LHCN-M2 (cell line): ENCODE measurements at places on chromosomes 11 and 22.

DNA sequence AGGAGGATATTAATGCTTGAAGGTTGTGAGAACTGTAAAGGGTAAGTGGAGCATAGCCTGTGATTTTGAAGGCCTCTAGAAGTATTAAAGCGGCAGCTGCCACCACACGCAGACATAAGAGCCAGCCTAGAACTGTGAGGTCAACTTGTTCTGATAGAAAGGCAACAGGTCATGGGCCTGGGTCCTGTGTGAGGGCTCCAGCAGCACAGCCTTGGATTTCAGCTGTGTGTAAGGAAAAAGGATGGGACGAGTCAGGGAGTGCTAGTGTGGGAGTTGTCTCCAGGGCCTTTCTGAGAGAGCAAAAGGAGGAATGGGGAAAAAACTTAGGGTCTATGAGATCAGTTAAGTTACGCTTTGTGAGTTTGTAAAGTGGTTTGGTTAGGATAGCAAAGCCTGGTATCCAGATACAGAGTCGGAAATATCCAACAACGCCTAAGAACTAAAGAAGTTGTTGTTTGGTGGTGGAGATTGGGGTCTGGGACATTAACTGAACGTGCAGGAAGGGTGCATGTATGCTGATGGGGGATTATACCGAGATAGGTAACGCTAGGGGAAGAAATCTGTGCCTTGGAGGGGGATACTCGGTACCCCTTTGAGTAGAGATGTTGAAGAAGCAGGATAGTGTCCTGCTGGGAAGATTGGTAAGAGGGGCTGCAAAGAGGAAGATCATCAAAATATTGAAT, 17.4 kb upstream of the ANO1 start:
- DNase-seq, result no peak

DNA sequence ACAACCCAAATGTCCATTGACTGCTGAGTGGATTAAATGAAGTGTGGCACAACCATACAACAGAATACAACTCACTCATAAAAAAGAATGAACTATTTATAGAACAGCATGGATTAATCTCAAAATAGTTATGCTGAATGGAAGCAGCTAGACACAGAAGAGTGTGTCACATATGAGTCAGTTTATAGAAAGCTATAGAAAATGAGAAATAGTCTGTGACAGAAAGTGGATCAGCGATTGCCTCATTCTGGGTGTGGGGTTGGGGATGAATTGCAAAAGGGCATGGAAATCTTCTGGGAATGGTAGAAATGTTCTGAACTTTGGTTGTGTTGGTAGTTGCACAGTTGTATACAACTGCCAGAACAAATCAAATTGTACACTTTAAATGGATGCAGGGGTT, 37.4 kb downstream of the PRR5L start:
- no peak for DNase-seq

GRCh38 chr11:113163291-113164030, 150.9 kb upstream of the TTC12 start:
- peak; percentile 97 for DNase-seq

GRCh38 chr22:46856661-46857060, 94.2 kb downstream of the TBC1D22A start:
- no peak for DNase-seq

DNA sequence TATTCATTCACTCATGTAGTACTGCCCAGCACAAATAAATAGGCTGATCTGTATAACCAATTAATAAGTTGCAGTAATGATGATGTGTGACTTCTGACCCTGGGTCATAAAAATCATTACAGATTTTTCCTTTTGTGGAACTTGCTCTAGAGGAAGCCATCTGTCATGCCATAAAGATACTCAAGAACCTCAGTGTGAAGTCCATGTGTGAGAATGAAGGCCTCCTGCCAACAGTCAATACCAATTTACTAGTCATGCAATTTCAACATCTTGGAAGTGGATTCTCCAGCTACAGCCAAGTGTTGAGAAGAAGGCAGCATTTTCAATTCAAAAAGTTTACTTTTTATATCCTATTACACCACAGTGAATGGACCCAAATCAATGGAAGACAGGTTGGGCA, 435.6 kb upstream of the LRRC4C start:
- DNase-seq, result no peak

DNA sequence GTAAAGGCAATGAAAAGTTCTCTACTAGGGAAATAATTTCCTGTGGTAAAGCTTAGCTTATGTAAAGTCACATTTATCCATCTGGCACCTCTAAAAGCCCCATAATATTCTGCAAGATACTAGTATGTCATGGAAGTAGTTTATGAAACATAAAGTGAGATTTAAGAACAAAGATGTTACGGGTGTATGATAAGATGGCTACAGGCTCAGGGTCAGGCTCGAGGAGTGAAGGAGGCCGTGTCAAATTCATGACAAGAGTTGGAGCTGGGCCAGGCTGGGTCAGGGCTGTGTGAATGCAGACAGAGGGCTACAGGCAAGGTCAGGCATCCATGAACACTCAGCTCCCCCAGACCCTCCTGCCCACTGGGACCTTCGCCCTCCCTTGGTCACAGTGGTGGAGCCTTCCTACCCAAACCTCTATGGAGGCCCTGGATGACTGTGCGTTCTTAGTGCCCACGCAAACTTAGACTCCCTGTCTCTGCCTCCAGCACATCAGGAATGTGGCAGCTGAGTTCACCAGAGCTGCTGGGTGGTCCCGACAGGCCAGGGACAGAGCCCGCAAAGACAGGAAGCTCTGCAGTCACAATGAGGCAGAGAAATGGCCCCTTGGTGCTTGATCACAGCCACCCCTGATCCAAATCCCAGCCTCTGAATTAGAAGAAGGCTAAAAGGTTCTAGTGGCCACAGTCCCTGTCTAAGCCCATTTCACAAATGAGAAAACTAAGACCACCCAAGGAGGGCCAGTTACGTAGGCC, 14.8 kb downstream of the IGLL5 start:
- no peak for DNase-seq

- DNase-seq, result no peak
These were observed 83.6 kb upstream of the BDNF start for GRCh38 chr11:27783701-27784355.

DNA sequence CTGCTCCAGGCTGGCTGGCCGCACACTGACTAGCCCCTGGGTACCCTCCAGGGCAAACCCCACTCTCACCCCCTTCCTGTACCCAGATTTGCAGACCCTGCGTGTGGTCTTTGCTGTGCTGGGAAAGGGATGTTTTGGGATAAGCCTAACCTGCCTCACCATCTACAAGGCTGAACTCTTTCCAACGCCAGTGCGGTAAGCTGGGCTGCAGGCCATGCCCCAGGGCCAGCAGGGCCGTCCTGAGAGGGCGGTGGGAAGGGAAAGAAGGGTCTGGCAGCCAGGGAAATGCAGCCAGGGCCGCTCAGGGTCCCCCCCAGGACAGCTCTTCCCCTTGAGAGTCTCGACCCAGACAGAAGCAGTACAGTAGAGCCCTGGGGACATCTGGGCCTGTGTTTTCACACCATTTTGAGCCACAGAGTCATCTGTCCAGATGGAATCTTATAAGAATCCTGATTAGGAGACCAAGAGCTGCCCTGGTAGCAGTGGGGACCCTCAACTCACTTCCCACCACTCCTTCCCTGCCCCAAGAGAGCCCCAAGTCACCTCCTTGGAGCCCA, 22.4 kb upstream of the SLC22A12 start:
- DNase-seq, result no peak

DNA sequence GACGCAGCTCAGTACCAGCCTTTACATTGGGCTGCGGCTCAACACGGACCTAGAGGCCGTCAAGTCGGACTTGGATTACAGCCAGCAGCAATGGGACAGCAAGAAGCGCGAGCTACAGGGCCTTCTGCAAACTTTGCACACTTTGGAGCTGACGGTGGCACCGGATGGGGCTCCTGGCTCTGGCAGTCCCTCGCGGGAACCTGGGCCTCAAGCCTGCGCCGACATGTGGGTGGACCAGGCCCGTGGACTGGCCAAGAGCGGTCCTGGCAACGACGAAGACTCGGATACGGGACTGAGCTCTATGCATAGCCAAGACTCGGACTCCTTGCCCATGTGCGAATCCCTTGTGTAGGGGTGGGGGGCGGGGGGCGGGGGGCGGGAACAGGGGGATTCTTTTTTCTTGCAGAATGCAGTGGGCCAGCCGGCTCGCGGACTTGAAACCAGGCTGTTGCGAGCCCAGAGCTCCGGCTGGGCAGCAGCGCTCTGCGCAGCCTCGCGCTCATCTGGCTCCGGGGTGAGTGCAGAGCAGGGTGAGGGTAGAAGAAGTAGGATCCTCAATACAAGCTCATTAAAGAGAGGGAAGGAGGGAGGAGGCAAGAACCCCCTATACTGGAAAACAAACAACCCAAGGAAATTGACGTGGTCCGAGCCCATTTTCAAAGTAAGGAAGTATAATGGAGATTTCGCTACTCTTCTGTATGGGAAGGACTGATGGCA, 1.8 kb downstream of the RASSF10 start:
- no peak for DNase-seq

DNA sequence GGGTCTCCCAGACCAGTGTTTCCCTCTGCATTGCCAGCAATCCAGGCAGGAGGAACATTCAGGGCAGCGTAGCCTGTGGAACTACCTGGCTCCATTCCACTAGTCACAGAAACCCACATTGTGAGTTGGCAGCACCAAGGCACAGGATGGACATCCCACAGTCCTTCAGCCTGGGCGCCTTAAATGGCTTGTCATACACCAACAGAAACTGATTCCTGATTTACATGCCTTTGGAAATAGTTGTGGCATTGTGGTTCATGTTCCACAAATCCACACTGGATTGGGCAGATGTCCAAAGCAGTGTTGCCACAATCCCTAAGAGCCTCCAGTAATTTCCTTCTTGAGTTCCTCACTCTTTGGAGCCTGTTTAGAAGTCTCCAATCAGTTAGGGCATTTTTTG, 225.6 kb downstream of the BLID start:
- peak; percentile 97 for DNase-seq
